Activated CD8-positive, alpha-beta memory T cell treated with anti-CD3 and anti-CD28 coated beads, Interleukin-2, amount 50 U/mL, for 48 hours (primary cell): ENCODE measurements at places on chromosomes 12 and 14.
A peak's percentile ranks its signal among the peaks of the same experiment; 100 is the strongest.

DNA sequence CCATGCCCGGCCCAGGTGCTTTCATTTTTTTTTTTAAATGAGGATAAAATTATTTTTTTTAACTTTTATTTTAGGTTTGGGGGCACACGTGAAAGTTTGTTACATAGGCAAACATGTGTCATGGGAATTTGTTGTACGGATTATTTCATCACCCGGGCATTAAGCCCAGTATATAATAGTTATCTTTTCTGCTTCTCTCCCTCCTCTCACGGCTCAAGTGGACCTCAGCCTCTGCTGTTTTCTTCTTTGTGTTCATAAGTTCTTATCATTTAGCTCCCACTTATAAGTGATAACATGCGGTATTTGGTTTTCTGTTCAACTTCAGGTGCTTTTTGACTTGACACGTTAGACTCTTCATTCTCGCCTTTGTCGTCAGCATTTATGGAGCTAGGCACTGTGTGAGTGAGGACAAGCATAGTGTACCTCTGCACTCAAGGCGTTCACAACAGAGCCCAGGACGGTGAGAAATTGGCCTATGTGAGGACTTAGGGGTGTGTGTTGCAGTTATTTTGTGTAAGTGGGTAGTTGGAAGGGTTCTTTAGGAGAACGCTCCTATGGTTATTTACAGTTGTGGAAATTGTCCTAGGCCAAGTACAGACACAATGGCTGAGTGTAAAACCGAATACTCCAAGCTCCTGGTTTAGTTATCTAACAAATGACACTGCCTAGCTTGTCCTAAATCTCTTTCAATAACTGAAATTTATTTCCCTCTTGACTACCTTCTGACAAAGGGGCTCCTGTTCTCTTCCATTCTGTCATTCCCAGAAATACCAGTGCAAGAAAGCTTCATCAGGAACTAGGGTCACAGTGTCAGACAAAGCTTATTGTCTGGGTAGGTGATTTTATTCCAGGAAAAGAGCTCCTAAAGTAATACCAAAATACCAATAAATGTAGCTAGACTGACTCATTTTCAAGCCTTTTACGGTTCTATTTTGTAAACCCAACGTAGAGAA, 200.5 kb upstream of the PRICKLE1 start:
- DNase-seq = no peak

DNA sequence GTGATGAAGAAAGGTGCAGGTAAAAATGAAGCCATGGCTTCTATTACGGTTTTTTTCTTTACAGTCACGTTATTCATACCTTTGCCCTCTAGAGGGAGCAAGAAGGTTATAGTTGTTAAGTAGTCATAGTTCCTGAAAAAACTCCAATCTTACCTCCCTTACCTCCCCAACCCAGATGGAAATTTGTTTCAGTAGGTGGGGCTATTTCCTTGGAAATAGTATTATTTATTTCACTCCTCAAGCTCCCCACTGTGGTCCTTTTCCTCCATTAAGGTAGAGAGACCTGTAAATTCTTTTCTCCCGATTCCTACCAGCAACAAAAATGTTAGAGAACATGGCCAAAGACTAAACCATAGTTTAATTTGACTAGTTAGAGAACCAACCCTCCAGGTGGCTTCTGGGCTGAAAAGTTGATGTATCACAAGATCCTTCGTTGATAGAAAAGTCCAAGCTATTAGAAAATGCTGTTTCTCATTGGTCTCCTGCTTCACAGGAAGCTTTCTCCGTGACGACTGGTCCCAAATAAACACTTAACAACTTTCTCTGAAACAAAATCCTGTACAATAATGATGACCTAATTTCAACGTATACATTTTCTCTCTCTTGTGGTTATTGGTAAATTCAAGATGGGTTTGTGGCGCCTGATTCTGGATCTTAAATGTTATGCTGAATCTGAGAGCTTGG, 43.5 kb downstream of the TMX1 start:
- DNase-seq = no peak

DNA sequence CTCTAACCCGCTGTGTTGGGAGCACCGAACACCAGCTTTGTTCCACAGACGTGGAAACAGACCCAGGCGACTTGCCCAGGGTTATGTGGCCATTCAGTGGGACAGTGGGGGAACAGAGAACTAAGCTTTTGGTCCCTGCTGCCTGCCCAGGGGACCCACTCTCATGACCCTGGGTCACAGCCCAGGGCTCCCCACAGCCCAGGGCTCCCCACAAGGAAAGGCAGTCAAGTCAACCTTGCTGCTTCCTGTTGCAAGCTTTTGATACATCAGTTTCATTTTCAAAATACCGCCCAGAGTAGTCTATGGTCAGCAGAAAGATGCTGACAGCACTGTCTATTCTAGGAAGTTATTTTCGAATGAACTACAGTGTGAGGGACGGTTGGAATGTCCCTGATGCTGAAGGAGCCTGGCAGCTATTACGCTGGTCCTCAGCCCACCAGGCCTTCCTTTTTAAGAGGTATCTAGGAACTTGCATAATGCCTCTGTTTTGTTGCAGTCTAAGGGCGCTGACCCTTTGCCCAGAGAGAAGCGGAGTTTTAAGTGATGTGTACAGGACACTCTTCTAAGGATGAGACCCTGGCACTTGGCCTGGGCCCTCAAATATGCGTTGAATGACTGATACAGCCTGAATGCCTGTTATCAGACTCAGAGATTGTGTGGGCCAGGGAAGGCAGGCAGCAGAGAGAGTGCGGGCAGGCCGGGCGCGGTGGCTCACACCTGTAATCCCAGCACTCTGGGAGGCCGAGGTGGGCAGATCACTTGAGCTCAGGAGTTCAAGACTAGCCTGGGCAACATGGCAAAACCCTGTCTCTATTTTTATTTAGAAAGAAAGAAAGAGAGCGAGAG, 12.6 kb upstream of the TTC7B start:
- DNase-seq = peak; percentile 63

GRCh38 chr12:58833853-58834252, 86.5 kb downstream of the LRIG3 start:
- no peak for DNase-seq

DNA sequence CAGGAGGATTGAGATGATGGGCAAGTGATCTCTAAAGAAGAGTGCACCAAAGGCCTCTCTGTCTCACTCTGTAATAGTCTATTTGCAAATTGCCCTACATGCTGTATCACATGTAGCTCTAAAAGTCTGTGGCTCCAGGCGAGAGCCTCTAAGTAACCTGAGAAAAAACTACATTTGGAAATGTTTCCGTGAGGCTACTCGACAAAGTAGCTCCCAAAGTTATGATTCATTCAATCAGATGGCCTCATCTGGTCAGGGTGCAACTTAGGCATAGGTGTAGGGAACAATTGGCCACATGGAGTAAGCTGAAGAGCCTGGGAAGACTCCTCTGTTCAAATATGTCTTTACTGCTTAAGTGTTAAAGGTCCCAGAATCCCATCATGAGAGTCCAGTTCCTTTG, 155.4 kb upstream of the PLEKHG7 start:
- no peak for DNase-seq

DNA sequence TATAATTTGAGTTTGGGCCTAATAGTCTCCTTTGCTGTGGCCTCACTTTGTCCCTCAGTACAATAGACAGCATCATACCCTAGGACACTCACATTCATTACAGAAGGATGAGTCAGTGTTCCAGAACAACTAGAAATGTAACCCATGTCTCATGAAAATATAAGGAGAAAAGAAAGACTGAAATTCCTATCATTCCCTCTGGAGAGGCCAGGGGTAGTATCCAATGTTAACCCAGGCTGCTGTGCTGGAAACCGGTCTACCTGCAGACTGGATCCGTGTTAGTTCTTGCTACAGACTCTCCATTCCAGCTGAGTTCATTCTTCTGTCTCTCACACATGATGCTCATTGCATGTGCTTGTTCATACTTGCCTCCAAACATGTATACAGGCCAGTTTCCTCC, 75.8 kb upstream of the HOXC13 start:
- DNase-seq = no peak

- no peak for DNase-seq
Observed at GRCh38 chr12:102740141-102740955, 176.7 kb downstream of the PAH start.

GRCh38 chr14:75301666-75302325, 23.2 kb downstream of the FOS start:
- no peak for DNase-seq

GRCh38 chr14:31921721-31922120, 155.4 kb upstream of the ARHGAP5 start:
- no peak for DNase-seq

- DNase-seq = no peak
Observed at GRCh38 chr14:63986789-63987533, 134.2 kb downstream of the SYNE2 start.

GRCh38 chr12:15253990-15254389, 32.8 kb upstream of the RERG start:
- DNase-seq = no peak

DNA sequence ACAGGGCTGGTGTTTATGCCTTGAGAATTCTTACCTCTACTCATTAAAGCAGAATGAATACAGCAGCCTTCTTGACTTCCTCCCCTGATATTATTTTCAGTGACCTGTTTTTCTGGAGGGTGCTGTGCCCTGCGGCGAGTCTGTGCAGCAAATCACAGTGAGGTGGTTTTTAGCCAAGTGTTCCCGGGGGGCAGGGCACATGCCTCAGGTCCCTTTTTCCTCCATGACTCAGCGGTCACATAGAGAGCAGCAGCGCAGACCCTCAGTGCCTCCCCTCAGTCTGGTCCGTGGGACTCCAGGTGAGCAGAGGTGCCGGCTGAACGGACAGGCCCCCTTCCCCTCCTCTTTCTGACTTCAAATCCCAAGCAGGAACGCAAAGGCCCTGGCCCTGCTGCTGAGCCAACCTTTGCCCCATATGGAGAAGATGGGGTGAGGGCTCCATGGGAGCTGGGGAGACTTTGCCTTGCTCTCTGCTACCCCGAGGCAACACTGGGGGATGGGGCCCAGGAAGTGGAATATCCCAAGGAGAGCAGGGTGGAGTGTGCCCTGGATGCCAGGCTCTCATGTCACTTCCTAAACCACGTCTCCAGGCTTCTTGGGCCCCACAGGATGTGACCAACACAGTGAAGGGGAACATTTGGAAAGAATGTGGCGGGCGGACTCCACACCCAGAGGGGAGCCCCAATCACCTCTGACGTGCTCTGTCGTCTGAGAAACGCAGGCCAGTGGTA, 90.0 kb downstream of the DHRS2 start:
- no peak for DNase-seq

DNA sequence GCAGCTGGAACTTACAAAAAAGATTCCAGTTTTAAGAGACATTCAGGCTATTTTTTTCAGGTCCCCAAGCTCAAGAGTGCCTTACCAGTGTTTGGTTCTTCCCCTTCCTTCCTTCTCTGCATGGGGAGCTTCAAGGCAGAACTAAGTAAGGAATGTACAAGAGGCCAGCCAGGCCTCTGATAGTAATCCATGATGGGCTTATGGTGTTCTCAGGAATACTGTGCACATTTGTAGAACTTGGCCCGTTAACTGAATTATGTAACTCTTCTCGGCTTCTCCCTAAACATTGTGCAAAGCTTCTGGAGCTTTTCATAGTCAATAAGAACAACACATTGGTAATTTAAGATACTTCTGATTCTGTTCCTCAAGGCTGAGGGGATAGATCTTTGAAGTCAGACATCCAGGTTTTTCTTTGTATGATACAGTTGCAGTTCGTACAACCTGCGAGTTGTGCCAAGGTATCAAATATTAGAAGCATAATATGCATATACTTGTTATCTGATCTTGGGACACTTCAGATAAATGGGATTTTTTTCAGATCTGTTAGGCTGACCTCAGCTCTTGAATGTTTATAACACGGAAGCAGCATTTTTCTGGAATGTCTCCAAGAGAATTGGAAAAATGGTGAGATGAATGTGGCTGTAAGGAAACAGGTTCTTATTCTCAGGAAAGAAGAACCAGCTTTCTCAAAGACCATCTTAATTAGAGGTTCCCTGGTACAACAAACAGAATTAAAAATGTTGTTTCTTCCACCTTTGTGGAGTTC, 148.6 kb downstream of the ANO4 start:
- DNase-seq = no peak

GRCh38 chr12:113063396-113064350, 7.1 kb downstream of the DTX1 start:
- no peak for DNase-seq

DNA sequence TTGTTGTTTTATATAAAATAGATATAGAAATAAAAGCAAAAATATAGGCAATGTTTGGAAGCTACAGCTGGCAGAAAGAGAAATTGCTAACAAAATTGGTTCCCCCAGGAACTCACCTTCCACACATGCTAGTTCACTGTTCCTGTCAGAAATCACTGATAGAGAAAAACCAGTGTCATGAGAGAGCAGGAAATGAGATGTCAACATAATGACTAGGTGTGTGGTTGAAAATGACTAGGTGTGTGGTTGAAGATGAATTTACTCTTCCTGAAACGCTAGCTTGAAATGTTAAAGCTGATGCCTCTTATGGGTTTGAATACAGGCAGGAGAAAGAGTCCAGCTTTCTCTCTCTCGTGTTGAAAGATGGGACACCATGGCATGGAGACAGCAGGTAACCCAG, 216.3 kb downstream of the C12orf42 start:
- DNase-seq = no peak

DNA sequence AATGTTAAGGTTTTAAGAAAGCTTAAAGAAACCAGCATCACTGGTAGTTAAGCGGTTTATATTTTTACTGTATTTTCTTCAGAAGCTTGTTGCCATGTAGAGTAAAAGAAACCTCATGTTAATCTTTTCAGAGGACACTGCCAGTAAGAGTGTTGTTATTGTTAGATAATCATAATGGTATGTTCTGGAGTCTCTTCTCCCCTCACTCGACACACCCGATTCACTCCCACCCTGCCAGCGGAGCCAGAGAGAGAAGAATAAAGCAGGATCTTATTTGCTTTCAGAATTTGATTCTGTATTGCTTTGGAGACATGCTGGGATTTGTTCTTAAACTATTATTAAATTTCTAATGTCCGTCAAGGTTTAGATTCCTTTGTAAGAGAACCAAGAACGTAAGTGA, 113.7 kb downstream of the SAMD4A start:
- no peak for DNase-seq

DNA sequence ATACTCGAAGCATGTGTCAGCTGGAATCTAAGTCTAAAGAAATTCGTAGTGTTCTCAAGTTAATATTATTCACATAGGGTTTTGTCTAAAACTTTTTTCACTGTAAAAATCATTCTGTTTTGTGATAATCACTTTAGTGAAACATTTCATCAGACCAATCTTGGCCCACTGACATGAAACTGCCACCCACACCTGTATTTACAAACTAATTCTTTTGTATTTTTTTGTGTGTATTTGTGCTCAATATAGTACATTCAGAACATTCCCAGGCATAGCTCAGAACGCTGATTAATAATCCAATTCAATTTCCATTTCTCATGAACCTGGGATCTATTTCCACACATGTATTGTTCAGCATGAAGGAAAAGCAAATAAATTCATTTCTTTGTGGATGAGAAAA, 191.7 kb downstream of the RASSF9 start:
- DNase-seq = no peak

GRCh38 chr12:130876758-130877157, 4.9 kb downstream of the RAN start:
- no peak for DNase-seq

DNA sequence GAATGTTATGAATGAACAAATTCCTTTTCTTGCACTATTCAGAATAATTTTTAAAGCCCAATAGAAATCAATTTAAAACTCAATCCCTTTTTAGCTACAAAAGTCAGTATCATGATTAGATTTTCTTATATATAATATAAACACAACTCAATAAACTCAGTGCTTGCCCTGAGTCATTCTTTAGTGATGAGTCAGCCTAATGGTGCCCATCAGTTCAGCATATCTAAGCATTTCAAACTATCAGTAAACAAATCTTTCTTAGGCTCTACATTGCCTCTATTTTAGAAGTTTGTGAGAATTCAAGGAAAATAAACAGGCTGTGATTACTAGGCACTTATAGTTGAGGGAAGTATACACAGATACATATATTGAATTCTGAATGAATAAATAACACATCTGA, 179.6 kb downstream of the NELL2 start:
- DNase-seq = no peak
